ENCODE measurements at places on chromosomes 6 and 20.

- no peak for DNase-seq
These were observed 52.9 kb downstream of the C6orf52 start for GRCh38 chr6:10641528-10641927.

DNA sequence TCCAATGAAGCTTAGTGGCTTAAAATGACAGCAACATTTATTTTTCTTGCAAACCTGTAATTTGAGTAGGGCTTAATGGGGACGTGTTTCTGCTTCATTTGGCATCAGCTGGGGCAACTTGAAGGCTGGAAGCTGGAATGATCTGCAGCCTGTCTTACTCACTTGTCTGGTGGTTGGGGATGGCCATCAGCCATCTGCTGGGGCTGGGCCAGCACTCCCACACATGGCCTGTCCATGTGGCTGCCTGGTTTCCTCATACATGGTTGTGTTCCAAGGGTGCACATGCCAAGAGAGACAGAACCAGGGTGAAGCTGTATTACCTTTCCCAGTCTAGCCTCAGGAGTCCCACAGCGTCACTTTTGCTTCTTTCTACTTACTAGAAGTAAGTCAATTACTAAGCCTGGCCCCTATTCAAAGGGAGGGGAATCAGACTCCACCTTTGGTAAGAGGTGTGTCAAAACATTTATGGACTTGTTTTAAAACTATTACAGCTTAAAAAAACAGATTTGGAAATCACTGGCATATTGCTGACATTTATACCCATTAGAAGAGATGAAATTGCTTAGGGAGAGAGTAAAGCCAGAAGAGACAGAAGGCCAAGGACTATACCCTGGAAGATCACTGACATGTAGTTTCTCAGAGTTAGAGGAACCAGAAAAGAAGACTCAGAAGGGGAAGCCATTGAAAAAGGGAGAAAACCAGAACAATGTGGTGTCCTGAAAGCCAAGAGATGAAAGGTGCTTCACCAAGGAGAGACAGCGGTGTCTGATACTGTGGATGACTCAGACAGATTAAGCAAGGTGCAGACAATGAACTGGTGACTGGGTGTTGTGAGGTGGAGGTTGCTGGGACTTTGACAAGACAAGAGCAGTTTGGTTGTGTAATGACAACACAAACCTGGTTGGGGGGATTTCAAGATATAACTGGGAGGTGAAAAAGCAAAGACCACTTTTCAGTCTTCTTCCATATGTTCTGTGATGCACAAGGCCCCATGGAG lies 345.2 kb downstream of the GJA1 start:
- no peak for DNase-seq

GRCh38 chr6:81909162-81909561 lies 156.7 kb upstream of the TENT5A start:
- no peak for DNase-seq

GRCh38 chr20:7980332-7981046 lies 39.1 kb downstream of the TMX4 start:
- DNase-seq: no peak

- no peak for DNase-seq
These were observed 23.8 kb downstream of the DCBLD1 start for GRCh38 chr6:117506180-117506835.

- DNase-seq: no peak
These were observed 268.9 kb downstream of the PREX1 start for GRCh38 chr20:48558906-48559305.

DNA sequence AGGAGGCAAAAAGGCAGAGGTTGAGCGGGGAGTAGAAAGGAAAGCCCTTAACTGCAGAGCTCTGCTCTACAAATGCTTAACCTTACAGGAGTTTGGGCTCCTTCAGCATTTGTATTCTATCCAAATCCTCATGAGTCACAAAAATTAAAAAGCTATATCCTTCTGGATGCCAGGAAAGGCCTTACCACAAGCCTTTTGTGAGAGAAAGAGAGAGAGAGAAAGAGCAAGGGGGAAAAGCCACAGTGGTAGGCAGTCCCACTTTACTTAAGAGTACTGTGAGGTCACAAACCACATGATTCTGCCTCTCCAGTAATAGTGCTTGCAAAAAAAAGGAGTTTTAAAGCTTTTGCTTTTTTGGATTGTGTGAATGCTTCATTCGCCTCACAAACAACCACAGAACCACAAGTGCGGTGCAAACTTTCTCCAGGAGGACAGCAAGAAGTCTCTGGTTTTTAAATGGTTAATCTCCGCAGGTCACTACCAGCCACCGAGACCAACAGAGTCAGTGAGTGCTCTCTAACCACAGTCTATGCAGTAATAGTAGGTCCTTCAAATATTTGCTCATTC lies at the start of gene RUNX2:
TSS of gene RUNX2 (plus strand) at position 375 of the 567 bp plus-strand sequence. CDS start 397 bp downstream, outside the sequence.
- DNase-seq: no peak

GRCh38 chr6:7891078-7891872 lies 19.3 kb downstream of the TXNDC5 start:
- DNase-seq: no peak

- DNase-seq: no peak
These were observed 9.7 kb downstream of the ACSS2 start for GRCh38 chr20:34886122-34886521.

DNA sequence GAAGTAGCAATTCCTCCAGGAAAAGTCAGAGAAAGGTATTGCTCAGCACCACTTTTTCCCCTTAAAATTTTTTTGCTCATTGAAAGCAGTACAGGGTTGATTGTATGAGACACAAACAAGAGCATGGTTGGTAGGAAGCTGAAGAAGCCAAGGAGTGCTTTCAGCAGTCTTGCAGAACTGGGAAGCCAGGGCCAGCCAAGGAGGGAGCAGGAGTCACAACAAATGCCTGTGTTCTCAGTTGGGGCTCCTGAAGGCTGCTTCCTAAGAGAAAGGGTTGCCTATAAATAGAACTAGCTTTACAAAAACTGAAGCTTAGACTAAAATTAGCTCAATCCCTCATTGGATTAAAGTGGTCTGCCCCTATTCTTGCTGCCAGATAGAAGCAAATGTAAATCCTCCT lies 3.3 kb upstream of the THEMIS start:
- DNase-seq: no peak

DNA sequence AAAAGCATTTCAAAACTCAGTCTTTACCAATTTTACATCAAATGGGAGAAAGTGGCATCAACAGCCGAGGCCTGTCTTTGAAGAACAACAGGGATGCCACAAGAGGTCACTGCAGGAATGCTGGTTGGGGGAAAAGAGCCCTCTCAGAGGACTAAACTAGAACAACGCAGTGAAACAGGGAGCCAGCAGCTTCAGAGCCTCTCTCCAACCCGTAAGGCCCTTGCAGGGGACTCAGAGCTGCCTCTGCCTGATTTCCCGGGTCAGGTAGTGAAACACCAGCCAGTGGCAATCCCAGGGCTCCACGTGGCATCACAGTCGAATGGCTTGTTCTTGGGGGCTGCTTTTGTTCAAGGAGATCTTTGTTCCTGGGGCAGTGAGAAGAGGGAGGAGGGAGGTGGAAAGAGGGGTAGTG lies 55.0 kb upstream of the KCNK16 start:
- DNase-seq: no peak

DNA sequence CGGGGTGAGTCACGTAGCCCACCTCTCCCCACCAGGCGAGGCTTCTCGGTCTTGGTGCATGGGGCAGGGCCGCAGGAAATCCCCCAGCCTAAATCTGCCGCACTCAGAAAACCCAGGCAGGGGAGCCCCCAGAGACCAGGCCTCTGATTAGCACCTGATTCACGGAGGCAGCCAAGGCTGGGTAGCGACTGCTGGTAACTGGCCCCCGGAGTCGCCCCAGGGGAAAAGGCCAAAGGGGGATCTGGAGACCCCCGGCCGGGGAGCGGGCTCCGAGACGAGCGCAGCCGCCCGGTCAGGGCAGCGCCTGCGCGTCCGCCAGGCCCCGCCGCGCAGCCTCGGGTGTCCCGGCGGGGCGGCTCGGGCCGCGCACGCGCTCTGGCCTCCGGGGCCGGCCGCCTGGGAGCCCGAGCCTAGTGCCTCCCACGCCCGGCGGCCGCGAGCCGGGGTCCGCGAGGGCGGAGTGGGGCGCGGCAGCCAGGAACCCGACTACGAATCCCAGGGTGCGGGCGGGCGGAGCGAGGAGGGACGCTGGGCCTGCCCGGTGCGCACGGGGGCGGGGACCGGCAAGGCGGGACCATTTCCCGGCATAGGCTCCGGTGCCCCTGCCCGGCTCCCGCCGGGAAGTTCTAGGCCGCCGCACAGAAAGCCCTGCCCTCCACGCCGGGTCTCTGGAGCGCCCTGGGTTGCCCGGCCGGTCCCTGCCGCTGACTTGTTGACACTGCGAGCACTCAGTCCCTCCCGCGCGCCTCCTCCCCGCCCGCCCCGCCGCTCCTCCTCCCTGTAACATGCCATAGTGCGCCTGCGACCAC lies at the start of gene DUSP22:
TSS of gene DUSP22 (plus strand) at position 791 of the 809 bp plus-strand sequence. CDS start 53 bp downstream, outside the sequence.
- peak; percentile 89 for DNase-seq

- DNase-seq: no peak
These were observed 30.7 kb downstream of the SLC22A3 start for GRCh38 chr6:160378882-160379281.

GRCh38 chr6:73943411-73943810 lies 247.4 kb downstream of the CD109 start:
- DNase-seq: no peak

- no peak for DNase-seq
These were observed 44.8 kb downstream of the POPDC3 start for GRCh38 chr6:105135056-105135455.

GRCh38 chr20:10639077-10639736 lies 34.6 kb downstream of the JAG1 start:
- DNase-seq: no peak

- DNase-seq: no peak
These were observed 13.8 kb downstream of the CFAP206 start for GRCh38 chr6:87421576-87421975.

DNA sequence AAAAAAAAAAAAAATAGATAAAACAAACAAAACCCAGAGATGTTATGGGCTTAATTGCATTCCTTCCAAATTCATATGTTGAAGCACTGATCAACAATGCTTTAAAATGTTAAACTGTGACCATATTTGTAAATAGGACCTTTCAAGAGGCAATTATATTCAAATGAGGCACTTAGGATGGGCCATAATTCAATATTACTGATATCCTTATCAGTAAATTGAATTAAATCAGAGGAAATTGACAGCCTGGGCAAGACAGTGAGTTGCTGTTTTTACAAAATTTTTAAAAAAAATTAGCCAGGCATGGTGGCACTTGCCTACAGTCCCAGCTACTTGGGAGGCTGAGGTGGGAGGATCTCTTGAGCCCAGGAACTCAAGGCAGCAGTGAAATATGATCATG lies 364.1 kb downstream of the GJA1 start:
- no peak for DNase-seq

DNA sequence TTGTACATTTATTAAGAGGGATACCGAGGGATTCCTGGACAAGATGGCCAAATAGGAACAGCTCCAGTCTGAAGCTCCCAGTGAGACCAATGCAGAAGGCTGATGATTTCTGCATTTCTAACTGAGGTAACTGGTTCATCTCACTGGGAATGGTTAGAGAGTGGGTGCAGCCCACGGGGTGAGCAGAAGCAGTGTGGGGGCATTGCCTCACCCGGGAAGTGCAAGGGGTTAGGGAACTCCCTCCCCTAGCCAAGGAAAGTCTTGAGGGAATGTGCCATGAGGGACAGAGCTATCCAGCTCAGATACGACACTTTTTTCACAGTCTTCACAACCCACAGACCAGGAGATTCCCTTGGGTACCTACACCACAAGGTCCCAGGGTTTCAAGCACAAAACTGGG lies 10.7 kb upstream of the TAAR2 start:
- DNase-seq: no peak

DNA sequence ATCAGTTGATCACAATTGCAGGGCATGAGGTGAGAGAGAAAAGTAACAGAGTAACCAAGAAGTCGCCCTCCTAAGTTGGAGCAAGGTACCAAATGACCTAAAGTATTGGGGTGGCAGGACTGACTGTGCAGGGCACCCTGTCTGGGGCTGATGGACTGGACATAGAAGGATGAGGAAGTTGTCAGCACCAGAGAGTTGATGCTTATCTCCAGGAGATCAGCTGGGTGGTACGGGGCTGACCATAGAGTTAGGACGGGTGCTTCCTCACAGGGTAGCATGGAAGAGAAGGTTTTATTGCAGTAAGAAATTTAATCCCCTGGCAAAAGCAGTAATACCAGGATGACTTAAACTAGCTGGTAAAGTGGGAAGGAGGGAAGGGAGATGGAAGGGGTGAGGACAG lies 66.7 kb downstream of the TMEM170B start:
- no peak for DNase-seq

- DNase-seq: no peak
These were observed 1.5 kb downstream of the PBX2 start for GRCh38 chr6:32188381-32189068.

DNA sequence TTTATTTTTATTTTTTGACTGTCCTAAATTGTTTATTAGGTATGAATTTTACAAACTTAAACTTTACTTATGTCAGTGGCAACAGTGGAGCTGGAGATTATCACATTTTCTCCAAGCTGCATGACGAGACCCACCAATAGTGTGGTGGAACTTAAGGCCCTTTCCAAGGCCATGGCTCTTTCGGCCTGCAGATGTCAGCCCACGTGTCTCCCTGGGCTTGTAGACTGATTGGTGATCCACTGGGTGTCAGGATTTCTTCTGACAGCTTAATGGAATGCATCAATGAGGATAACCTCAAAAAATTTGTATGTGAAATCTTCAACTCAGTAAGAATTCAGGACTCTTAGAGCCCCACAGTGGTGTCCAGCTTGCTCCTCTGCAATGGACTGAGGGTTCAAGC lies 32.3 kb upstream of the OVOL2 start:
- peak; percentile 22 for DNase-seq

DNA sequence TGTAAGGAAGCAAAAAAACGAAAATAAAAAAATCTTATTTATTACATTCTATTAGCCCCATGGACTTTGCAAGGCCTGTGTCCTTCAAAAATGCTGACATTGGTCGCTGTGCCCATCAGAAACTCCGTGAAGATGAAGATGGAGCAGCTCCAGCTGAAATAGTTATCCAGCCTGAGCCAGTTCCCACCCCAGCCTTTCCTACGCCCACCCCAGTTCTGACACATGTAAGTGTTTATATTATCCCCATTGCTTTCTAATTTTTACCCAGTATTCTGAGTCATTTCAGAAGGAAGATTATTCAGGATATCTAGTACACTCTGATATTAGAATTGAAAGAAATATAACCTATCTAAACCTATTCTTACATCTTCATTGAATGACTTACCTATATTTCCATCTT lies 217.7 kb downstream of the ARHGAP18 start:
- no peak for DNase-seq

- DNase-seq: no peak
These were observed 149.1 kb upstream of the AGPAT4 start for GRCh38 chr6:161422710-161423680.

GRCh38 chr20:4592316-4593148 lies 129.2 kb upstream of the PRND start:
- peak; percentile 83 for DNase-seq

DNA sequence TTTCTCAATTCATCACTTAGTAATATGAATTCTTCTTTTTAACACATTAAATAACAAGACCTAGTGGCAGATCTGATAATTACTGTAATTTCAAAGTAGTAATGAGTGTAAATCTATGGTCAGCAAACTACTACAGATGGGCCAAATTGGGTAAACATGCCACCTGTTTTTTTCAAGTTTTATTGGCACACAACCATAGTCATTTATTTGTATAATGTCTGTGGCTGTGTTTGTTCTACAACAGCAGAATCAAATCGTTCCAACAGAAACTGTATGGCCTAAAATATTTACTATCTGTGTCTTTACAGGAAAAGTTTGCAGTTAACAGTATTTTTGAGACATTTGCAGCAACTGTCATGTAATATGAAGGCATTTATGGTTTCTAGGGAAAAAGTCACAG lies 86.1 kb upstream of the EYA2 start:
- no peak for DNase-seq

GRCh38 chr20:32796981-32797451 lies 22.7 kb upstream of the MAPRE1 start:
- DNase-seq: no peak

GRCh38 chr6:53587291-53587690 lies 42.4 kb upstream of the GCLC start:
- no peak for DNase-seq
